ENCODE measurements at places on chromosomes 1 and 21. TPM values are rescaled to one million over a fixed set of nuclear protein-coding genes. Genes with fewer than 3 reads are reported as not detected.

The SMYD2 gene
- 31.0 TPM for total RNA-seq

The FCGR2B gene
- 0.15 TPM for total RNA-seq

The RNF186 gene
- total RNA-seq: not detected

The XCL2 gene
- total RNA-seq: not detected

The NUP210L gene
- 0.05 TPM for total RNA-seq

The DUSP10 gene
- total RNA-seq: 1.4 TPM

The EPHA10 gene
- 2.8 TPM for total RNA-seq

The GJB4 gene
- not detected for total RNA-seq

The C1QC gene
- total RNA-seq: 0.64 TPM

The SLC16A4 gene
- 0.46 TPM for total RNA-seq

The ANKRD34A gene
- 1.4 TPM for total RNA-seq

The FBLIM1 gene
- total RNA-seq: 4.3 TPM

The GNB1 gene
- 499 TPM for total RNA-seq

The RUNX3 gene
- 0.10 TPM for total RNA-seq

The KDF1 gene
- total RNA-seq: 3.2 TPM

The LIPI gene
- not detected for total RNA-seq

The TOR3A gene
- 51.5 TPM for total RNA-seq

The NBPF4 gene
- not detected for total RNA-seq

The IQCC gene
- total RNA-seq: 4.4 TPM

The KIAA0040 gene
- 0.31 TPM for total RNA-seq

The ST6GALNAC3 gene
- 0.03 TPM for total RNA-seq

The INSRR gene
- not detected for total RNA-seq

The MRPS15 gene
- 113 TPM for total RNA-seq

The IRF2BP2 gene
- total RNA-seq: 187 TPM

The S100A16 gene
- 61.6 TPM for total RNA-seq

The CYP4X1 gene
- total RNA-seq: 1.3 TPM

The LINGO4 gene
- total RNA-seq: not detected

The AADACL4 gene
- not detected for total RNA-seq

The SMCP gene
- total RNA-seq: not detected

The CD244 gene
- total RNA-seq: not detected

The IFI6 gene
- total RNA-seq: 39.1 TPM

The CELF3 gene
- total RNA-seq: not detected

The TAS1R1 gene
- total RNA-seq: not detected

The FMN2 gene
- 1.9 TPM for total RNA-seq

The PAQR6 gene
- 0.92 TPM for total RNA-seq

The CYYR1 gene
- total RNA-seq: not detected

The CLEC20A gene
- not detected for total RNA-seq

The SELENOF gene
- 190 TPM for total RNA-seq

The NEK2 gene
- total RNA-seq: 34.4 TPM

The GRIK1 gene
- total RNA-seq: not detected

The CELA3B gene
- total RNA-seq: 3.4 TPM

The GPR37L1 gene
- 0.44 TPM for total RNA-seq

The MYCL gene
- total RNA-seq: 2.0 TPM

The LMX1A gene
- total RNA-seq: not detected

The PDPN gene
- total RNA-seq: 0.28 TPM

The LCE1F gene
- not detected for total RNA-seq

The COL8A2 gene
- total RNA-seq: 1.2 TPM

All from Panc1 (cell line).